Kidney (tissue), 22 donors: ENCODE measurements at places on chromosomes 12 and 14.

- H3K27me3 ChIP-seq: no peaks in the 10 kb centered on the region
- H3K4me1 ChIP-seq: no peaks in the 10 kb centered on the region
- DNase-seq: no peak
- no peak overlapping the region for H3K27ac ChIP-seq
- no peak overlapping the region for H3K4me3 ChIP-seq
Measured at GRCh38 chr12:105860561-105861207, 278.1 kb downstream of the NUAK1 start.

- H3K27ac ChIP-seq: no peak overlapping the region
- no peaks in the 10 kb centered on the region for H3K27me3 ChIP-seq
- no peaks in the 10 kb centered on the region for H3K4me1 ChIP-seq
- H3K4me3 ChIP-seq: no peak overlapping the region
- DNase-seq: no peak
- H3K36me3 ChIP-seq: no peaks in the 10 kb centered on the region
Measured at GRCh38 chr14:66081594-66082376, 404.4 kb upstream of the CCDC196 start.

DNA sequence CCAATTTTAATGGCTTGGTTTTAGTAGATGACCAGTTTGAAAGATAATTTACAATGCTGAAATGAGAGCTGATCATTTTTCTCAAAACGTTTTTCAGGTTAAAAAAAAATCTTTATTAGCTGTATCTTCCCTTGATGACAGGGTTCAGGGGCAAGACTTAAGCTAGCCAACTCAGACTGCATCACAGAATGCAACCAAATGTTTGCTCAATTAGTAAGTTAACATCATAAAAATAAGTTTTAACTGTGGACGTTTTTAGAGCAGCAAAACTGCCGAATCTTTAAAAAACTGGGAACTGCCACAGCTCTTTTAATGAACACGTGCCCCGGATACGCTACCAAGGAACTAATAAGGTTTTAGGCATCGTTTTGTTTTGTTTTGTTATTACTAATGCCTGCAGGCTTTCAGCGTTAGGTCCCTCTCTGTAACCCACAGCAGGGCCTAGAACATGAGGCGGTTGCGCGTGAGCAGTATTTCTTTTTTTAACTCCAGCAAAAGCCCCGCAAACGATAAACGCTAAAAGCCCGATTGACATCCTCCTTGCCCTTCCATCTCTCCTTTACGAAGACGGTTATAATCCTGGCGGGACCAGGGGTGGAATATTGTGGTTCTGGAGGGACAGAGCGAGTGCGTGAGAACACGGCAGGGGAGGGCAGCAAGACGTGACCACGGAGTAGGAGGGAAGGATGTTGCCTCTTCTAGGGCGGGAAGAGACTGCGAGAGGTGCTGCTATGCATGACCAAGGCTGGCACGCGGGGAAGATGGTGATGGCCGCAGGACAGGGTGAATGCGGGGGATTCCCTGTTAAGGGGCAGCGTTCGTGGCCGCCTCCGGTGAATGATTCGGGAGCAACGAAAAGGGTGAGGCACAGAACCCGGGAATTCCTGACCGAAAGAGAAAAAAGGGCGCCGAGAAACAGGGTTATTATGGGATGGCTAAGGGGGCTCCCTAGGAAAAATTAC is 652 bp downstream of the SUPT16H start:
- H3K27me3 ChIP-seq: no peaks in the 10 kb centered on the region
- H3K36me3 ChIP-seq: peaks cover 10% of the 10 kb centered on the region
- DNase-seq: peak; percentile 40
- peak overlapping the region; percentile 95 for H3K27ac ChIP-seq
- peak overlapping the region; percentile 97 for H3K4me3 ChIP-seq
- H3K4me1 ChIP-seq: peaks cover 2% of the 10 kb centered on the region

GRCh38 chr14:59278111-59278510 is 89.6 kb downstream of the DAAM1 start:
- no peak for DNase-seq
- H3K4me1 ChIP-seq: peaks cover 2% of the 10 kb centered on the region
- H3K4me3 ChIP-seq: no peak overlapping the region
- H3K27me3 ChIP-seq: no peaks in the 10 kb centered on the region
